ENCODE measurements at places on chromosomes 3 and 15.
A peak's percentile ranks its signal among the peaks of the same experiment; 100 is the strongest.

DNA sequence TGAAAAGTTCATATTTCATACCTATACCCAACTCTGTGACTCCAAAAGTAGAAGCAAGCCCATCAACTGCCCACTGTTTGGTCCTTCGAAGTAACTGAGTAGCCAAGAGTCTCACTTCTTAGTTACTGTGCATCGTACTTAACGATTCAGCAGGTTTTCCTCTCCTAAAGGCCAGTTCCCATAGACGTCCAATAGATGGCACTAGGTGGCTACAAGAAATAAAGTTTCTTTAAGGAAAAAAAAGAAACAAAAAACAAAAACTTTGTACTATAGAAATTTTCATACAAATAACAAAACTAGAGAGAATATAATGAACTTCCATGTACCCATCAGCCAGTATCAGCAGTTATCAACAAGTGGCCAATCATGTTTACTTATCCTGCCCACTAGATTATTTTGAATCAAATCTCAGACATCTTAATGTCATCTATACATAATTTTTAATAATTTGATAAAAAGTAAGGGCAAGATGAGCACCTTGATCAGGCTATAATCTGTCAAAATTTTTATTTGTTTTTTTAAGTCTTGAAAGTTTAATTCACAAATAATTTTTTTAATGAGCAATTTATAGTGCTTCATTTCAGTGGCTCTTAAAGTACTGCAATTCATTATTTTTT, 63.8 kb upstream of the ACP3 start:
- peak; percentile 79 for DNase-seq

DNA sequence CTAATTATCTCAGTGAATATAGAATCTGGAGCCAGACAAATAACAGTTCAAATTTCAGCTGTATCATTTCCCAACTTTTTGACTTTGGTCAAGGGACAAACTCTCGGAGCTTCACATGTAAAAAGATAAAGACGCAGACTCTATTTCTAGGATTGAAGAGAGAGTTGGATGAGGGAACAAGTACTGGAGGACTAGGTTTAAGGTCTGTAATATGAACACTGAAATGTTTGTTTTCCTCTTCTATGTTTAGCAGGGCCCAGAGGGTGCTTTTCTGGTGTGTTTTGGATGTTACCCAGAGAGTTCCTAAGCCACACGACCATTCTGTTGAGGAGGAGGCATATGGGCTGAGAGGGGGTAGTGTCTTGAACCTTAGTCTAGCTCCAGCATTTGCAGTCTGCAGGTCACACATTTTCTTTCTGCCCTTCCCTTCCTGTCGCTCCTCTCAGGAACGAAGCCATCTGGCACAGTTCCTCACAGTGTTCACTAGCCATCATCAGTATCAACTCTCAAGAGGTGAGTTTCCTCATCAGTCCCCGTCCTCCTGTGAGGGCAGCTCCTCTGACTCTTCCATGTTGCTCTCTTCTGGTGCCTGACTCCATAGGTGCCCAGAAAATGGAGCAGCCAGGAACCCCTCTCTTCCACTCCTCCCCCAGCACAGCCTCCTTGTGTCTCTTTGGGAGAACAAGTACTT, 250.1 kb downstream of the SQOR start:
- no peak for DNase-seq

- DNase-seq: no peak
These were observed 59.4 kb upstream of the ATP2C1 start for GRCh38 chr3:130834476-130834875.

GRCh38 chr15:78666010-78666409, 25.0 kb upstream of the CHRNB4 start:
- no peak for DNase-seq

DNA sequence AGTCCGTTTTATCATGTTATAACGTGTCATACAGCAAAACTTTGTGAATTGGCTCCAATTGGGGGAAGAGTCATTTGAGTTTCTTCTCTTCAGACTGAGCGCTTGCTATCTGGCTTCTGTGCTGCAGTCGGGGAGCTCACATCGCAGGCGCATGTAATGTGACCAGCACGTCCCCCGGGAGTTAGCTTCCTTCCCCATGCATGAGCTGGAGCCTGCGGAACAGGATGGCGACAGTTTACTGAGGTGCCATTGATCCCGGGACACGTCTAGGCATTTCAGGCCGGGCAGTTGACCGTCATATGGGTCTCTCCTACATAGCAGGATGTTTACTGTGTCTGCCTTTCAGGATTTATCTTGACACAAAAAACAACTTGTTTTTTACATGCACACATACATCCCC, 44.8 kb downstream of the CMTM8 start:
- no peak for DNase-seq

DNA sequence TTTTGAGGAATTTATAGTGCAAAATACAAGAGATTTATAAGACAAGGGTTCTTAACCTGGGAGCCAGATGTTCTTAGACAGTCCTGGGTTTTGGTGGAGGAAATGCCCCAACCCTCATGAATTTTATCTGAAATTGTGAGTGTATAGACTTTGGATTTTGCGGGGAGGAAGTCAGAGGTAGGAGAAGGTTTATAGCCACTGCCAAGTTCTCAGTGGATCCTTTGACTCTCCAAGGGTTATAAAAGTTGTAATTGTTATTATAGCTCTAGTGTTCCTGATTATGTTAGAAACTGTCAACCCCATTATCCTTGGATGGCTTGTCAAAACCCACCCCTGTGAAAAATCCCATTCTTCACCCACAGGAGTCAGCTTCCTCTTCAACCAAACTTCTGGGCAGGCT, 183.6 kb downstream of the LRTM1 start:
- DNase-seq: no peak

DNA sequence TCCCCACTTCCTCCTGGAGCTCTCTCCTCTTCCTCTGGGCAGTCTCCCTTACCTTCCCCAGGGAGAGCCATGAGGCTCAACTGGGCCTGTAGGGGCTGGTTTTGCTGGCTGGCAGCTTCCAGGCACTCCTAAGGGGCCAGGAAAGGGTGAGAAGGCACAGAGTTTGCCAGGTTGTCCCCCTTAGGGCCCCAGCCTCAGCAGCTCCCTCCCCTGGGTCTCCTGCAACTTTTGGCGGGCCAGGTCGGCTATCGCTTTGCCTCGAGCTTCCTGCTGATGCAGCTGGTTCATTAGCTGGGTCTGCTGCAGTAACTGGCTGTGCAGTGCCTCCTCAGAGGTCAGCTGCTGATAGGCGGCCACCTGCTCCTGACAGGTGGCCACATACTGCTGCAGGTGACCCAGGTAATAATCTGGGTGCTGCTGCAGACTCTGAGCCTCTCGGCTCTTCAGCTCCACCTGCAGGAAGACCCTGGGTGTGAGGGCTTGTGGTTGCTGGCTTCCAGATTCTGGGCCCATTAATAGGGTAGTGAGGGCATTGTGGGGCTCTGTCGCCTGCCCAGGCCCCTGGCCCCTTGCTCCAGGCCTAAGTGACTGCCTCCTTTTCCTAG, 29.7 kb upstream of the OR4F6 start:
- peak; percentile 47 for DNase-seq

DNA sequence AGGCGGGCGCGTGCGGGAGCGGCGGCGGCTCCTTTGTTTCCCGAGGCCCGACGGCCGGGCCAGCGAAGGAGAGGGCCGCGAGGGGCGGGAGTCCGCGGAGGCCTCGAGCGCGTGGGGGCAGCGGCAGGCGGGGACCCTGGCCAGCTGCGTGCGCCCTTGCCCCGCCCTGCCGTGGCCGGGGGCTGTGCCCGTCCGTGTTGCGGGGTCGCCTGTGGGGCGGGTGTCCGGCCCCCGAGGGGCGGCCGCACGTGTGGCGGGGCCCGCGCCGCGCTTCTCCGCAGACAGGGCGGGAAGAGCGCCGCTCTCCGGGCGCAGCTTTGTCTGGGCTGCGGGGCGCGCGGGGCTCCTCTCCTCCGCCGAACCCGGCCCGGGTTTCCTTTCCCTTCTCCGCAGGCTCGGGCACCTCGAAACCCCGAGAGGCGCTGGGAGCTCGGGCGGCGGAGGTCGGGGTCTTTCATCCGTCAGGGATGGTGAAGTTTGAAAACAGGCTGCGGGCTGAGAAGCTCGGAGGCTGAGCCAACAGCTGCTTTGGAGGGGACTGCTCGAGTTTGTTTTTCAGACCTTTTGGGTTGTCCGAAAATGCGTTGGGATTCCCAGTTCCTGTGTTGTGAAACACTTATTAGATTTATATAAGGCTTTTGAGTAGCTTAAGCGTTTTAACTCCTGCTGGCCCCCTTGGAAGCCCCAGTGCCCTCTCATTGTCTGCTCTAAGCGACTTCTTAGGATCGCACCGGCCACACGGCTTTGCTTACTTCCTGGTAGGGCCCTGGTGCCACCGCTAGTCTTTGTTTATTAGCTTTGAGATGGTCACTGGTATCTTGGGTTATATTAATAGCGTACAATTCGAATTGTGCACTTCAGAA, 817 bp downstream of the USP3 start:
- peak; percentile 86 for DNase-seq
